ENCODE measurements at places on chromosomes 1 and 21. TPM values are rescaled to one million over a fixed set of nuclear protein-coding genes. Genes with fewer than 3 reads are reported as not detected.

NUCKS1 gene
- total RNA-seq = 103 TPM

CD34 gene
- not detected for total RNA-seq

GPR153 gene
- total RNA-seq = 1.8 TPM

TRIM46 gene
- 2.5 TPM for total RNA-seq

HES4 gene
- 1.4 TPM for total RNA-seq

NUP210L gene
- total RNA-seq = under 0.01 TPM

SAMD11 gene
- 5.9 TPM for total RNA-seq

GRCh38 chr1:109762821-109763645, 690 bp downstream of the EPS8L3 start:
- peak; percentile 92 for DNase-seq
- H3K27me3 ChIP-seq = no peaks in the 10 kb centered on the region
- peak overlapping the region; percentile 90 for H3K27ac ChIP-seq
- no peak overlapping the region for H3K4me3 ChIP-seq

DNA sequence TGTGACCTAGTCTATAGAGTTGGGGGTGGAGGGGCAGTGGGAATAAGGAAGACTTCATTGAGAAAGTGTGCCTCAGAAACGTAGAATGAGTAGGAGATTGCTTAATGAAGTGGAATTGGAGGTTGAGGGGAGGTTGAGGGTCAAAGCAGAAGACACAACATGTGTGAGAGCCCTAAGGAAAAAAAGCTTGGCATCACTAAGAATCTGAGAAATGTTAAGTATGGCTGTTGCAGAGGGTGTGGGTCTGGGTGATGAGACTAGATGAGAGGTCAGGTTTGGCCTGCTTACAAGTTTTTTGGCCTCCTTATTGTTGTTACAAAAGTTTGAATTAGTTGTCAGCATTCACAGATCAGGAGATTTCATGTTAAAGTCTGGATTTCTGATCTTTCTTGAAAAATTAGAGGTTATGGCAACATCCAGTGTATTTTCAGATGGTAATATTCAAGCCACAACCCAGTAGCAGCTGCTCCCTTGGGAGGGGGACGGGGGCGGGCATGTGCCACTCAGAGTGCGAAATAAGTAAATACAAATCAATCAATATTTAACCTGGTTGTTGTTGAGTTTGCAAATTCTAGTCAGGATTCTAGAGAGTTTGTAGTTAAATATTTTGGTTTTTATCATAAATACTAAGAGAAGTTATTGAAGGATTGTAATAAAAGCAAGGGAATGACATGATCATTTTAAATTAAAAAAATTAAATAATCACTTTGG, 4.3 kb downstream of the MAN1A2 start:
- H3K4me3 ChIP-seq = no peak overlapping the region
- no peaks in the 10 kb centered on the region for H3K27me3 ChIP-seq
- no peak overlapping the region for H3K27ac ChIP-seq
- no peaks in the 10 kb centered on the region for H3K36me3 ChIP-seq

DNA sequence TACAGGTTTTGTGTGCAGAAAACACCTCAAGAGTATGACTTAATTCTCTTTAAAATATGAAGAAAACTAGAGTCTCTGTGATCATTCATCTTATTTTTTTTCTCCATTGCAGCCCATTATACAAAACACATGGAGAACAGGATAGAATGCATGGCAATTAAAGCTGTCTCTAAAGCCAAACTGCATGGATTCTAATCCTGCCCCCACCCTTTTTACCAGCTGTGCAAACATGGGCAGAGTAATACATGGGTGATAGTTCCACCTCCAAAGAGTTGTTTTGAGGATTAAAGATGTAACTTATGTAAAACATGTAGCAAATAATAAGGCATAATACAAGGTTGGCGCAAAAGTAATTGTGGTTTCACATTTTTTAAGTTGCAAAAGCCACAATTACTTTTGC, 114.4 kb downstream of the CLEC20A start:
- H3K4me3 ChIP-seq = no peak overlapping the region
- H3K36me3 ChIP-seq = no peaks in the 10 kb centered on the region
- no peaks in the 10 kb centered on the region for H3K4me1 ChIP-seq
- no peak overlapping the region for H3K27ac ChIP-seq

DNA sequence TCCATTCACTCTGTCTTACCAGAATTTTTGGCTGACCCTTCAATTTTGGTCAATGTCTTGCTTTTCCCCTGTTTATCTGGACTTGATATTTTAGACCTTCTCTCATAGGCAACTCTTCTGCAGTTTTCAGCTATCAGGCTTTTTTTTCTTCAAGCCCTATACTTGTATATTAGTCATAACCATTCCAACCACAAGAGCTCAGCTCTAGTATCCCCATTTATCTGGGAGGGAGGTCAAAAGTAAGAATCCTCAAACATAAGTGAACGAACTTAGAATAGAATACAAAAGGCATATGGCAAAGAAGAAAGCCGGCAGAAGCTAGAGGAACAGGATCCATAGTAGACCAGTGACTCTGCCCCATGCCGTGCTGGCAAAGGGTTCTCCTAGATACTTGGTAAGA, 45.9 kb upstream of the TNFSF4 start:
- H3K4me1 ChIP-seq = no peaks in the 10 kb centered on the region
- DNase-seq = peak; percentile 61
- H3K27me3 ChIP-seq = no peaks in the 10 kb centered on the region
- no peak overlapping the region for H3K27ac ChIP-seq
- no peaks in the 10 kb centered on the region for H3K36me3 ChIP-seq

GRCh38 chr1:33295023-33295422, 25.9 kb downstream of the A3GALT2 start:
- H3K27ac ChIP-seq = no peak overlapping the region
- H3K4me3 ChIP-seq = no peak overlapping the region
- H3K4me1 ChIP-seq = no peaks in the 10 kb centered on the region
- peaks cover 31% of the 10 kb centered on the region for H3K36me3 ChIP-seq
- H3K27me3 ChIP-seq = no peaks in the 10 kb centered on the region
- DNase-seq = no peak

GRCh38 chr1:235945775-235946570, 79.3 kb upstream of the LYST start:
- H3K4me1 ChIP-seq = peaks cover 6% of the 10 kb centered on the region
- peaks cover 7% of the 10 kb centered on the region for H3K27me3 ChIP-seq
- no peak overlapping the region for H3K27ac ChIP-seq
- H3K36me3 ChIP-seq = no peaks in the 10 kb centered on the region
- no peak overlapping the region for H3K4me3 ChIP-seq
- no peak for DNase-seq

- DNase-seq = no peak
- H3K4me3 ChIP-seq = no peak overlapping the region
- no peaks in the 10 kb centered on the region for H3K27me3 ChIP-seq
- no peaks in the 10 kb centered on the region for H3K36me3 ChIP-seq
- H3K27ac ChIP-seq = no peak overlapping the region
- no peaks in the 10 kb centered on the region for H3K4me1 ChIP-seq
Observed at GRCh38 chr1:217190359-217190758, 440.5 kb downstream of the GPATCH2 start.

- no peak overlapping the region for H3K4me3 ChIP-seq
- DNase-seq = peak; percentile 39
- H3K36me3 ChIP-seq = no peaks in the 10 kb centered on the region
- H3K27me3 ChIP-seq = peaks cover 6% of the 10 kb centered on the region
- H3K27ac ChIP-seq = no peak overlapping the region
Observed at GRCh38 chr1:34787461-34788420, 5.1 kb upstream of the GJA4 start.

DNA sequence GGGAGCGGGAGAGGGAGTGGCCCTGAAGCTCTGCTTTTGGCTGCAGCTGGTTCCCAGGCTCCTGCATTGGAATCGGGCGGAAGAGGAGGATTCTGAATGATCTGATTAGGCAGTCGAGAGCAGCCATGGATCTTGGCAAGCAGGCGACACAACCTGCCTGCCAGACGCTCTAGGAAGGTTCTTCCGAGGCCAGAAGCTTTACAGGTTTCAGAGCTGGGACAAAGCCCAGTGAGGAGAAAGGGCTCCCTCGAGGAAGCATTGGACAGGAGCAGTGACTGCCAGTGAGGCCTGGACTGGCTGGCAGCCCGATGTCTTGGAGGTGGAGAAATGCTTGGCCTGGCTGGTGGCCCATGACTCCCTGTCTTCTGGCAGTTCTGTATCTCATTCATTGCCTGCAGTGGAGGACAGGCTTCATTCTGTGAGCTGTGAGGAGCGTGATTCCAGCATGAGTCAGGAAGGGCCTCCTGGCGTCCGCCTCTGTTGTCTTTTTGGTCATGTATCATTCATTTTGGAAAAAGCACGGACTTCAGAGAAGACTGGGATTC, 132.7 kb upstream of the IPO9 start:
- peak overlapping the region; percentile 50 for H3K27ac ChIP-seq
- H3K36me3 ChIP-seq = no peaks in the 10 kb centered on the region
- no peak overlapping the region for H3K4me3 ChIP-seq

- H3K4me3 ChIP-seq = no peak overlapping the region
- H3K36me3 ChIP-seq = no peaks in the 10 kb centered on the region
- H3K4me1 ChIP-seq = no peaks in the 10 kb centered on the region
- H3K27ac ChIP-seq = no peak overlapping the region
Observed at GRCh38 chr1:210340841-210341240, 12.1 kb downstream of the HHAT start.

DNA sequence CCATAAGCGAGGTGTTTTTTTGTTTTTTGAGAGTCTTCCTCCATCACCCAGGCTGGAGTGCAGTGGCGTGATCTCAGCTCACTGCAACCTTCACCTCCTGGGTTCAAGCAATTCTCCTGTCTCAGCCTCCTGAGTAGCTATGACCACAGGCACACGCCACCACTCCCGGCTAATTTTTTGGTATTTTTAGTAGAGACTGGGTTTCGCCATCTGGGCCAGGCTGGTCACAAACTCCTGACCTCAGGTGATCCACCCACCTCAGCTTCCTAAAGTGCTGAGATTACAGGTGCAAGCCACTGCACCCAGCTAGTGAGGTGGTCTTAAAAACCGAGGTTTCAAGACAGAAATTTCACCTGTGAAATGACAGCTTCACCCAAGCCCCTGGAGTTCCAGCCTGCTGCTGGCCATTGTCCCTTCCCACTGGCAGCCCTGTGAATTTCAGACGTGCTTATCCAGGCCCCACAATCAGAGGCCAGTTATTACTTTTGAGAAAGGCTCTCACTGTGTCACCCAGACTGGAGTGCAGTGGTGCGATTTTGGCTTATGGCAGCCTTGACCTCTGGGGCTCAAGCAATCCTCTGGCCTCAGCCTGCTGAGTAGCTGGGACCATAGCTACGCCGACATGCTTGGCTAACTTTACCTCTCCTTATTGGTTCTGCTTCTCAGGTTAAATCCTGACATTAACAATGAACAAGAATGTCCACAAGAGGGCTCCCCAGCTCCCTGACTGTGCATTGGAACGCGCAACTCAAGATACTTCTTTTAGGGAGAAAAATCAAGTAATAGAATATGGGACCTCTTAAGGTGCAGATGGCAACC, 19.4 kb downstream of the ENO1 start:
- H3K4me3 ChIP-seq = no peak overlapping the region
- peaks cover 60% of the 10 kb centered on the region for H3K36me3 ChIP-seq
- no peaks in the 10 kb centered on the region for H3K27me3 ChIP-seq
- H3K4me1 ChIP-seq = peaks cover 8% of the 10 kb centered on the region

DNA sequence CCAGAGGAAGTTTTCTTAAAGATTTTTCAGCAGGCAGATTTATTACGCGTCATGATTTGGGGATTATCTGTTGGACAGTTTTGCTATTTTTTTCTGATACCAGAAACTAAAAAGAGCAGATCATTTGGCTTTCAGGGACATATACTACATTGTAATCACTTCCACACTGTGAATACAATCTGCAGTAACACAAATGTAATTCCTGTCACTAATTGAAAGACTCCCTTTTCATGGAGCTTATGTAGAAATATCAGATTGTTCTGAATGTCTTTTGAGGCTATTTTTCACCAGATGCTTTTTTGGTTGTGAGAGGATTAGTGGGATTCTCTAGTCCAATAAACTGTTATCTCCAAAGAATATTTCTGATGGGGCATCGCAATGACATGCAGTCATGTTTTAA, 464.2 kb downstream of the DISC1 start:
- H3K4me1 ChIP-seq = no peaks in the 10 kb centered on the region
- no peak for DNase-seq
- no peak overlapping the region for H3K4me3 ChIP-seq
- H3K27ac ChIP-seq = no peak overlapping the region
- no peaks in the 10 kb centered on the region for H3K27me3 ChIP-seq

GRCh38 chr1:234718496-234719453, 108.8 kb upstream of the IRF2BP2 start:
- H3K27ac ChIP-seq = no peak overlapping the region
- peaks cover 29% of the 10 kb centered on the region for H3K4me1 ChIP-seq
- DNase-seq = no peak
- no peaks in the 10 kb centered on the region for H3K27me3 ChIP-seq
- H3K4me3 ChIP-seq = no peak overlapping the region

- no peaks in the 10 kb centered on the region for H3K27me3 ChIP-seq
- no peaks in the 10 kb centered on the region for H3K36me3 ChIP-seq
- H3K27ac ChIP-seq = no peak overlapping the region
- peaks cover 2% of the 10 kb centered on the region for H3K4me1 ChIP-seq
Observed at GRCh38 chr1:219523411-219523810, 89.5 kb downstream of the ZC3H11B start.

- no peaks in the 10 kb centered on the region for H3K36me3 ChIP-seq
- H3K27ac ChIP-seq = no peak overlapping the region
- no peaks in the 10 kb centered on the region for H3K4me1 ChIP-seq
- no peak overlapping the region for H3K4me3 ChIP-seq
- no peak for DNase-seq
- H3K27me3 ChIP-seq = no peaks in the 10 kb centered on the region
Observed at GRCh38 chr1:233605205-233605604, 8.7 kb upstream of the KCNK1 start.

DNA sequence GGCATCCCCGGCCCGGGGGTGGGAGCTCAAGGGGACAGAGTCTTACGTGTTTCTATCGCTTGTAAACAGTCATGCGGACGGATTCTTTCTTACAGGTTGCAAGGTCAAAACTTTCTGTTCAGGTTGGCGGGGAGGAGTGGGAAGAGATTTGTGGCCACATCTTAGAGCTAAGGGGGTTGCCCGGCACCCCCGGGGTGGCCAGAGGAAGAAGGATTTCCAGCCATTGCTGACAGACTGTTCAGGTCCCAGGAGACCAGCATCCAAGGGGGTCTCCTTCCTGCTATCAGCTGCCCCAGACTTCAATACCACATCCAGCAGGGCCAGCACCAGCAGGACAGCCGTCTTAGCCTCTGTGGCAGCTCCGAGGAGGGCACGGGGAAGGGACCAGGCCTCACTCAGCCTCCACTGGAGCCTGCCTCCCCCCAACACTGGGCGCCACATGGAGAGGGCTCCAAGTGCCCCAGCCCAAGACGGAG, 52.0 kb downstream of the KIF21B start:
- no peak overlapping the region for H3K27ac ChIP-seq
- no peak for DNase-seq
- H3K27me3 ChIP-seq = peaks cover 8% of the 10 kb centered on the region
- H3K36me3 ChIP-seq = no peaks in the 10 kb centered on the region
- H3K4me3 ChIP-seq = no peak overlapping the region

- no peaks in the 10 kb centered on the region for H3K36me3 ChIP-seq
- H3K4me1 ChIP-seq = no peaks in the 10 kb centered on the region
- H3K27ac ChIP-seq = no peak overlapping the region
- no peak for DNase-seq
Observed at GRCh38 chr1:16224472-16224871, 12.0 kb upstream of the ARHGEF19 start.

- H3K27me3 ChIP-seq = peaks cover 48% of the 10 kb centered on the region
- no peak within 1 kb of the TSS for H3K27ac ChIP-seq
- H3K36me3 ChIP-seq = peaks cover 2% of the 10 kb centered on the region
- peak; percentile 64 for DNase-seq
Observed at GRCh38 chr1:156920233-156921052, at the start of gene LRRC71. Gene LRRC71, plus strand, starts transcription at chr1:156920632. Its CDS starts 172 bp downstream, at chr1:156920804.

- H3K27me3 ChIP-seq = no peaks in the 10 kb centered on the region
- H3K4me1 ChIP-seq = peaks cover 8% of the 10 kb centered on the region
- no peak for DNase-seq
- H3K4me3 ChIP-seq = no peak overlapping the region
- no peak overlapping the region for H3K27ac ChIP-seq
Observed at GRCh38 chr1:223765719-223766340, 53.5 kb downstream of the CAPN2 start.

Measured in IMR-90 (cell line).